RWPE1 (cell line): ENCODE measurements at places on chromosomes 7 and 10.

DNA sequence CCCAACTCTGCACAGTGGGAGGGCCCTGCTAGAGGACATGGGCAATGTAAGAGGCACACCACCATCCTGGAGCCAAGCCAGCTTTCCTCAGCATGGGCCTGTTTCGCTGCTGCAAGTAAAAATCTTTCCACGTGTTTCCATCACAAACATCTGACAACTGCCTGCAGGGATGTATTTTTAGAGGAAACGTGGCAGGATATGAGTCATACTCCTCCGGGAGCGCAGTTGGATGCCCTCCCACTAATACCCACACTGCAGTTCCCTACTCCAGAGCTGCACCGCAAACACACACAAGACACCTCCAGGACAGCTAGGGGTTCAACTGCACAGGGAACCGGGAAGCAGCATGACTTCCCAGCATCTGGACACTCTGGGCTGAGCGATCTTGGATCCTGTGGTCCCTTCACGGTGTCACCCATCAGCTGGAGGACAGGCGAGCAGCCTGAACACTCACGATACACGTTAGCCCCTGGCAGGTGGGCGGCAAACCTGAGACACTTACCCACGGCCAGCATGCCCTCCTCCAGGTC is 26.1 kb downstream of the PLAC9 start:
- DNase-seq: peak; percentile 94

- DNase-seq: no peak
Measured at GRCh38 chr10:43120929-43121314, 17.3 kb upstream of the CSGALNACT2 start.

DNA sequence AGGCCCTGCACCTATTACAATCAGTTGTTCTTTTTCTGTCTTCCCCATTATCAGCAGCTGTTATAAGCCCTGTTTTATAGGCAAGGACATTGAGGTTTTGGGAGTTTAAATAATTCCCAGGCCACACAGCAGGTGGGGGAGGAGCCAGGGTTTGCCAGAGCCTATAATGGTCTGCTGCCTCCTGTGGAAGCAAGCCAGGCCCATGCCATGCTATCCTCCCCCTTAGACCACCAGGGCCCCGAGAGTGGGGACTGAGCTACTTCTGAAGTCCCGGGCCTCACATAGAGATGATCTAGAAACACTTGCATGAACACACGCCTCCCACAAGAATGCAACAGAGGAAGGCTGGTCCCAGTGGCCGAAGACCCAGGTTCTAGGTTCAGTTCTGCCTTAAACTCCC is 141.7 kb downstream of the SH3PXD2A start:
- no peak for DNase-seq

GRCh38 chr10:3749011-3749410 is 36.0 kb downstream of the KLF6 start:
- no peak for DNase-seq

- no peak for DNase-seq
Measured at GRCh38 chr7:108836256-108836655, 266.6 kb downstream of the DNAJB9 start.

DNA sequence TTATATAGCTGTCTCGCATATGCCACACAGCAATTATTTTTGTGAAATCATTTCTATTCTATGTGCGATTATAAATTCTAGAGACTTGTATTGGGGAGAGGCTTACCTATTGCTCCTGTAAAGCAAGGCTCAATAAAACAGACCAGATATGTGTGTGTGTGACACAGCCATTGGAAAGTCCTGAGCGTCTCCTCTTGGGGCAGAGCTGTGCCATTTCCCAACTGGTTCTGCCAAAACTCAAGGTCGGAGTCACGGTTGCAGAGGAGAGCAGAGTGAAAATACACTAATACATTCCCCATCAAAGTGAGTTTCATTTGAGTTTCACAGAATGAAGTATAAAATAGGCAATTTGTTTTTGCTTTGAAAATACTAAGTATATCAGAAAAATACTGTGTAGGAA is 567.4 kb upstream of the FZD8 start:
- DNase-seq: no peak

GRCh38 chr7:151277631-151278030 is 29.1 kb upstream of the SMARCD3 start:
- no peak for DNase-seq

GRCh38 chr7:101542527-101543241 is 86.4 kb downstream of the MYL10 start:
- peak; percentile 54 for DNase-seq

DNA sequence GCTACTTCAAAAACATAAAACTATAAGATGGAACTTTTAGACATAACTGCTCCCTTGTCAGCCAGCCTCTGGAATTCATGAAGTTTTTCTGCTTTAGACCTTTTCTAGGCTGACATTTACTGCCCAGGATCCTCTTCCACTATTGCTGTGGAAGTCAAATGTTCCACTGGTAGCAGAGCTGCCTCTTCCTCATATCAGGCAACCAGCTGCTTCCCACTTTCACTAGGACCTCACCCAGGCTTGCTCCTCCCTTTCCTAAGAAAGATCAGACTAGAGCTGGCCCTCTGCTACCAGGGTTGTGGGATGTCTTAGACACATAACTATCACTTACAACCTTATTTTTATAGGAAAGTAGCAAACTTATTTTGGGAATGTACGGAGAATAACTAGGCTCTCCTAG is 121.5 kb downstream of the CTTNBP2 start:
- DNase-seq: no peak

DNA sequence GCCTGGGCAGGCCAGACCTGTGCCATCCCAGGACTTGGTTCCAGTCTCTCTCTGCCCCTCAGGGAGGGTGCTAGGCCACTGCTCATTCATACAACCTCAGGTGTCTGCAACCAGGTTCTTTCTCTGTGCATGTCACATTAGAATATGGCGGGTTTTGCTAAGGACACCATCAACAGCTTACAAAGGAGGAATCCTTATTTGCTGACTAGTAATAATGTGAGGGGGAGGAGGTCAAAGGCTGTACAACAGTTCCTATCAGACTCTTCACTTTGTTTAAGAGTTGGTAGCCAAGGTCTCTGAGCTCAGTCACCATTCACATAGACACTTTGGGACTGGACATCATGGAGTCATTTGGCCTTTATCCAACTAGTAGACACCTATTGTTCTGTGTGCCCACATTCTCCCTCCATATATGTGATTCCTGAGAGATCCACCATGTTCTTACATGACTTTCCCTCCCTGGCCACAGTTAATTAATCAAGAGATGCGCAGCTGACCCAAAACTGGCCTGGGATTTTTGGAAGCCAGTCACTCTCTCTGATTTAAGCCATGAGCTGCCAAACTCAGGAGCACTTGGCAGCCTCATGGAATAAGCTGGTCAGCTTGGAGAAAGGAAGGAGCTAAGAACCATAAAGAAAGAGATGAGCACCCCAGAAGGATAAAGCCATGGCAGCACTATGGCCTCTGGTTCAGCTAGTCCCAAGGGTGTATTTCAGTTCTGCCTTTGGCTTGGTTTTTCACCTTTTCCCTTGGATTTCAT is 51.2 kb downstream of the DPCD start:
- no peak for DNase-seq

DNA sequence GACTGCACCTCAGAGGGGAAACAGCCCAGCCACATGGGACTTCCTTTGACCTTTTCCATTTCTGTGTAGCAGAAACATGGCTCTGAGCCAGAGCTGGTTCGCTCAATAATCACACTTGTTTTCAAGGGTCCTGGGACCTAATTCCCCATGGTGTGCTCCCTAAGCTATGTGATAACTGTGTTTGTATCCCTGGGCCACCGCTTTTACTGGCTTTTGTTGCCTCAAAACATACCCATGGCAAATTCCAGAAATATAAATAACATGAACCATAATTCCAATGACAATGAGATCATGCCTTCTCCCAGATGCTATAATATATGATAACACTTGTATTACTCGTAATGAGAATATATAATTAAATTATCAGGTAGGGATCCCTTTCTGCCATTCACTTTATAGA is 196.4 kb downstream of the GFRA1 start:
- DNase-seq: no peak
